ENCODE measurements at places on chromosomes 1 and 21.

GRCh38 chr1:228150461-228151179 is 890 bp downstream of the GJC2 start:
- peak; percentile 96 for DNase-seq

GRCh38 chr21:36860736-36861594 is 105.5 kb downstream of the HLCS start:
- no peak for DNase-seq

- no peak for DNase-seq
Observed at GRCh38 chr1:52439976-52440375, 35.6 kb downstream of the PRPF38A start.

- no peak for DNase-seq
Observed at GRCh38 chr21:44954281-44954771, 14.5 kb downstream of the SLX9 start.

GRCh38 chr1:212037900-212038299 is 2.4 kb downstream of the DTL start:
- DNase-seq: no peak

- no peak for DNase-seq
Observed at GRCh38 chr1:180956028-180956640, 43.4 kb downstream of the KIAA1614 start.

DNA sequence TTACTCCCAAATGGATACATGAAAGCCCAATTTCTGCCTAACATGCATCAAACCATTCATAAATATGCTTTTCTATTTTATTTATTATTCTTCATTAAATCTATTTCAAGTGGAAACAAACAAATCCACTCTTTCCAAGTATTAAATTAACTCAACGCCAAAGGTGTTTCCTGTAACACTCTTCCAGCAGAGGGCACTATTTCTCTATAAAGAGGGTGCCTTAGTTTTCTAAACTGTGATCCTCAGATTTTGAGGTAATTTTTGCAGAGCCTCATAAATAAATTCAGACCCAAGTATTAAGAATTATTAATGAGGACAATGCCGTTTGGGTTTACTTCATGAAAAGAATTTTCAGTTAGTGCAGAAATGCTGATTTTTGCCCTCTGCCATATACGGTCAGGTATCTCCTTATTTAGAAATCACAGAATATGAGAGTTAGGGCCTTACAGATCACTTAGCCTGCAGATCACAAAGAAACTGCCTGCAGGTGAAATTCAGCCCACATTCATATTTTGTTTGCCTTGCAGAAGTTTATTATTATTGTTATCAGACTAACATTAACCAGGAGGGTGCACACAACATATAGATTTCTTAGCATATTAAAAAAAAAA is 40.1 kb upstream of the MYSM1 start:
- no peak for DNase-seq

- no peak for DNase-seq
Observed at GRCh38 chr1:47224676-47225399, 7.2 kb downstream of the TAL1 start.

- peak; percentile 72 for DNase-seq
Observed at GRCh38 chr1:234543442-234544086, 64.6 kb upstream of the TARBP1 start.

DNA sequence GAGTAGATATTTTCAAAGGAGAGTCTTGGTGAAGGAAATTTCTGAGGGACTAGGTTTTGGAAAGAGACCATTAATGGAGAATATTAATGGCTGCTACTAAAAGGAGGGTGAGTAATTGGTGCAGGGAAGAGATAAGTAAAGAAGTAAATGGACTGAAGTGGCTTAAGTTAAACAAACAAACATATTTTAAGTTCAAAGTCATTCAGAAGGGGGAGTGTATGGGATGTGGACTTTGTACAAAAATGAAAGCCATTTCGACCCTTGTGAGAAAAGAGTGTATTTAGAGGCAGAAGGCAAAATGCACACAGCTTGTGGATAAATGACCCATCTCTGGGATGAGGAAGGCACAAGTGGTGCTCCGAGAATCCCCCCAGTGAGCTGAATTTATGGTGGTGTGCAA is 171.7 kb downstream of the BACH1 start:
- no peak for DNase-seq

DNA sequence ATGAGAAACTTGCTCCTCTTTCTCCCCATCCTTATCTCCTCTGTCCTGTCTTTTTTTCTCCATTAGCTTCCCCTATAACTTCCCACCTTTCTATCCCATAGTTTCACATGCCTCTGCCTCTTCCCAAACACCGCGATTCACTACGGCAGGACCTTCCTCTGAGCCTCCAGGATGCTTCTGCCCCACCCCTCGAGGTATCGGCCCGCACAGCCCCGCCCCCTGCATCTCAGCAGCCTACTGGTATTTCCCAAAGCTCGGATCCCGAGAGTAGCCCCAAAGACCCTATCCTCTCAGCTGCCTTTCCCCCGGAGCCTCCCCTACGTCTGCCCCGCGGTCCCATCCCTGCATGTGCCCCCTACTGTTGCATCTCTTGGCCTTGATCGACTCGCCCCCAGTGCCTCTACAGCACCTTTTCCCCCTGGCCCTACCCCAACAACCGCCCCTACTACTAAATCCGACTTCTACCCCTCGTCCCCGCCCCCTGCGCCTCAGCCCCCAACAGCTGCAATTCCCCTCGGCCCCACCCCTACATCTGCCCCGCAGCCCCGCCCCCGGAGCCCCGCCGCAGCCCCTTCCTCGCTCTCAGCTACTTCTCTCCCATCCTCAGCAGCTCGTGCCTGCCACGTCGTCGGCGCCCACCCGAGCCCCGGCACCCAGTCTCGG is 512 bp downstream of the PIAS3 start:
- DNase-seq: peak; percentile 73

DNA sequence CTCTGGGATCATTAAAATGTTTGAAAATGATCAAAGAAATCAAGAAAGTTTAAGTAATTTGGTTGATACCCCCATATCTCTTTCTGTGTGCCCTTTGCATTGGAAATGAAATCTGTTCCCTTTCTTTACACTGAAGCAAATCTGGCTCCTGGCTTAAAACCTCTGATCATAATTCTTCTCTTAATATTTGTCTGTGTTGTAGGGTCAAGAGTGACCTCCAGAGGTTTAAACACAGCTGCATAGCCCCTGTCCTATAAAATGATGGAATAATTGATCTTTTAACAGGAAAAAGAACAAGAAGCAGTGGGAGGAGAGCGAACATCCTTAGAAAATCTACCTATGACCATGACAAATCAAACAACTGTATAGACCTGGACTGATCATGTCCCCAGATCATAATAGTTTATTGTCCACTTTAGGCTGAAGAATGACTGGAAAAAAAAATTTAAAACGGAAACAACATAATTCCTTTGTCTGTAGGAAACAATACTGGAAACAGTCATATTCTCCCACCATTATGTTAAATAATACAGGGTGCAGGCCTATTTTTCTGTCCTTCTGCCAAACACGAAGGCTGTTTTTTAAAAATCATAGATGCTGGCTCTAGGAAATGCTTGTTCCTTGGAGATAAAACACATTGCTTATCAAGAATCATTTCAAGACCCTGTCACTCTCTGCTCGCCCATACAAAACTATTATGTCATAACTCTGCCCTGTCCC is 184.3 kb downstream of the NEGR1 start:
- no peak for DNase-seq

- no peak for DNase-seq
Observed at GRCh38 chr1:243363832-243364231, 108.0 kb downstream of the SDCCAG8 start.

GRCh38 chr1:69707103-69707502 is 139.4 kb downstream of the LRRC7 start:
- no peak for DNase-seq

- DNase-seq: no peak
Observed at GRCh38 chr1:222931023-222931422, 116.2 kb downstream of the DISP1 start.

DNA sequence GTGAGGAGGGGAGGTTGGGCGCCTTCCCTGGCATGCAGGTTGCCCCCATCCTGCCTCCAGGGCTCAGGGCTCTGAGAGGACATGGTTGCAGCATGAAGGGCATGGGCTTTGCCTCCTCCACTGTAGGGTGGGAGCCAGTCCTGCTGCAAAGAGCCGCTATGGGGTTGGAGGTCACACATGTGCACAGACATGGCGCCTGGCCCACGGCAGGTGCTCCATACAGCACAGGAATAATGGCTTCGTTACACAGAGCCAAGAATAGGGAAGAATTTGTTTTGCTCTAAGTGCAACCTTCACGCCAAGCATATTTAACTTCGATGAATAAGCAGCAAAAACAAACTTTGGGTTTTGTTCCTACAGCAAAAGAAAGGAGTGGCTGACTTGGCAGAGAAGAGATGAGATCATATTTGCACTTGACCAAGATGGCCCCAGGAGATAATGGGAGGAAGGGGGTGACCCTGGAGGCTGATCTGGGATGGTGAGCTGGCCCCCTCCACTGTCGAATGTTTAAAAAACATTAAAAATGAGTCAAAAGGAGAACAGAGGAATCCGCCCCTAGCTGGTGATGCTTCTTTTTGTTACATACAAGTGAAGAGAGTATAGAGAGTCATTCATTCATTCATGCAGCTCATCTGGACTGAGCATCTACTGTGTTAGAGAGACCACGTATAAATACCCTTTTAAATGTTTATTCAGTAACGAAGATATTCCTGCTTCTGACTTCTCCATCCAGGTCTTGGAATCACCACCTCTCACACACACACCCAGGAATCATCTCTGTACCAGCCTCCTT is 12.4 kb upstream of the C2CD2 start:
- DNase-seq: peak; percentile 21

GRCh38 chr1:79660129-79660528 is 653.6 kb upstream of the ADGRL4 start:
- no peak for DNase-seq

GRCh38 chr1:158035014-158035413 is 41.6 kb downstream of the KIRREL1 start:
- DNase-seq: no peak

DNA sequence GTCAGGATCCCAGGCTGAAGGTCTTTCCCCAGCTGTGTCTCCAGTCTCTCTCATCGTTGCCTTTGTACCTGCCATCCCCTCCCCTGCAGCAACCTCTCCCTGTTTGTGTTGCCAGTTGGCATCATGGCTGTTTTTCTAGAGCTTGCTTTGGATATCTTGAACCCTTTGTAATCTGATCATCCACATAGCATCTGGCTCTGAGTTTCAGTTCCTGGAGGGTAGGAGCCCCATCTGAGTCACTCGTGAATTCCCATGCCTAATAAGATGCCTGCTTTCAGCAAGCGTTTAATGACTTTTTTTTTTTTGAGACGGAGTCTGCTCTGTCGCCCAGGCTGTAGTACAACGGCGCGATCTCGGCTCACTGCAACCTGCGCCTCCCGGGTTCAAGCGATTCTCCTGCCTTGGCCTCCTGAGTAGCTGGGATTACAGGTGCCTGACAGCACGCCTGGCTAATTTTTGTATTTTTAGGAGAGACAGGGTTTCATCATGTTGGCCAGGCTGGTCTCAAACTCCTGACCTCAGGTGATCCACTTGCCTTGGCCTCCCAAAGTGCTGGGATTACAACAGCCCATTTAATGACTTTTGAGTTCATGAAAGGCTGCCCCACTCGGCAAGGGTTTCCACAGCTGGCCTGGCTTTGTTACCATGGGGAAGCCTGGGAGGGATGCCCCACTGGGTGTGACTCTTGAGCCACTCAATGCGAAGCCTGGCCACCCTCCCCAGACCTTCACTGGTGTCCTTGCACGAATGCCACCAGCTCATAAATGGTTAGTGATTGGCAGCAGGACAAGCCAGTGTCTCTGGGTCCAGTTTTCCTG is 11.9 kb downstream of the ALPL start:
- no peak for DNase-seq

- no peak for DNase-seq
Observed at GRCh38 chr1:27831568-27832410, 1.2 kb downstream of the PPP1R8 start.

DNA sequence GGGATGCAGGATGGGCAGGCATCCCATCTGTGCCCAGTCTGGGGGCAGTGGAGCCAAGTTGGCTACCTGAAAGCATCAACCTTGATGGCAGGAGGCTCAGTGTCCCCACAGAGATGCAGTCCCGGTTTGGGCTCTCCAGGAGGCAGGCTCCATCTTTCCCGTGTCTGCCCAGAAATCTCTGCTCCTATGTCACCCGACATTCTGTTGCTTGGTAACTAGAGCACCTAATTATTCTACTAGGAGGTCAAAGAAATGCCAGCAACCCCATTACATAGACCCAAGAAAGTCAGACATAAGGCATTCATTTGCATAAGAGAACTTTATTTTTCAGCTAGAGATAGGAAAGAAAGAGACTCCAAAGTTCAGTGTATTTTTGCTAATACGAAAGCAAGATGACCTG is 100.3 kb upstream of the BACE2 start:
- no peak for DNase-seq

DNA sequence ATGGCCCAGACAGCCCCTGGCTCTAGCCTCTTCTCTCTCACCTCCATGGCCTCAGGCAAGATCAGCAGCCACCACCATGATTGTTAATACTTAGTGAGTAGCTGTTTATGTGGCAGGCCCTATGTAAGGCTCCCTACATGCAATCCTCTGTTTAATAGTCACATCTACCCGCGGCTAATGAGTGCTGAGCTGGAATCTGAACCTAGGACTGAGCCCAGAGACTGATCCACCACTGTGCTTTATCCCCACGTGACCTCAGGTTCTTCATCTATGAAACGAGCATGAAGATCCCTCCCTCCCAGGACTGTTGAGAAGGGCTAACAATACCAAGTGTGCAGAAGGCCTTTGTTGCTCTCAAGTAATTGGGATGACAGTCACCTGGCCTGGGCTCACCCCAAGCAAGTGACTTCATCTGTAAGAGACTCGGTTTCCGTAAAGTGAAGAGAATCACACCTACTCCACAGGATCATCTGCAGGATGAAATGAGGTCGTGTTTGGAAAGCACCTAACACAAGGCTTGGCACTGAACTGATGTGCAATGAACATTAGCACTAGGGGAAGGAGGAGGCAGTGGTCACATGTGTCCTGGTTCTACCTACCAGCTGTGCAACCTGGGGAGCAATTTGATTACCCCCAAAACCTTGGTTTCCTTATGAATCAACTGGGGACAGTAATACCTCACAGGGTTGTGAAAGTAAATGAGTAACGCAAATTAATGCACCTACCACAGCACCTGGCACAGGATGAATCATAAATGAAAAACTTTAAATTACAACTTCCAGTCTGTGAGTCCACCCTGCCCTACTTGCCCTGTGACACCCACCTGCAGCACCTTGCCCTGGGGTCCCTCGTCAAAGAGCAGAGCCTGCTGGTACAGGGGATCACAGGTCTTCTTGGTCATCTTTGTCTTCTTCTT is 37.2 kb downstream of the RIMS3 start:
- DNase-seq: no peak
